Effector CD4-positive, alpha-beta T cell (primary cell): ENCODE measurements at places on chromosomes 7 and 10.

GRCh38 chr10:21602313-21602712, 68.3 kb downstream of the MLLT10 start:
- DNase-seq = no peak

DNA sequence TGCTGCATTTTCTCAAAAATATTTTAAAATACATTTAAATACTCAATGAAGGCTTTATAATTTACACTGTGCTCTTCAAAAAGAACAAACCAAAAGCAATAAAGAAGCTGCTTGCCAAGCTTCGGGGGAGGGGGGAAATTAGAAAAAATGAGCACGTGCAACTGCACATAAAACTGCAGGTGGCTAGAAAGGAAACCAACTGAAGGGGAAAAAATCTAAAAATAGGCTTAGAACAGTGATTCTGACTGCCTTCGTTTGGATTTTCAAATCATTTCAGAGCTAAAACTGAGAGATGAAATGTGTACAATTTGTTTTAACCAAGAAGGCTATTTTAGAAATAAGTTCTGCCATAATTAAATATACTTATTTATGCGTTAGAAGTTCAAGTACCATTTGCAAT, 61.4 kb downstream of the ABI1 start:
- no peak for DNase-seq

DNA sequence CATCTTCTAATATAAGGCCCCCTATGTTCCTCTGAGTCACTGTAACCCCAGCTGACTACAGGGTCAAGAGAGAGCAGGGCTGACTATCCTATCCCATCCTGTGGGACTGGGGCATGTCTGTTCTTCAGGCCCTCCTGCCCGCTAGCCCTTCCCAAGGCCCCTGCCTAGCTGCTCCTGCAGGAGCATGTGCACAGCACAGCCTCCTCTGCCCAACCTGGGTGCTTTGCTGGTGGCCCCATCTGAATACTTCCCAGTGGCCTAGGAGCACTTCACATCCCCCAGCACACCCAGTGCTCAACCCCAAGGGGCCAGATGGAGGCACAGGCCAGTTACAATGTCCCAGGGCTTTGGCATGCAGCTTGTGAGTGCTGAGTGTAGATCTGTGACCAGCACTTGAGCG, 37.3 kb downstream of the AGBL3 start:
- no peak for DNase-seq

DNA sequence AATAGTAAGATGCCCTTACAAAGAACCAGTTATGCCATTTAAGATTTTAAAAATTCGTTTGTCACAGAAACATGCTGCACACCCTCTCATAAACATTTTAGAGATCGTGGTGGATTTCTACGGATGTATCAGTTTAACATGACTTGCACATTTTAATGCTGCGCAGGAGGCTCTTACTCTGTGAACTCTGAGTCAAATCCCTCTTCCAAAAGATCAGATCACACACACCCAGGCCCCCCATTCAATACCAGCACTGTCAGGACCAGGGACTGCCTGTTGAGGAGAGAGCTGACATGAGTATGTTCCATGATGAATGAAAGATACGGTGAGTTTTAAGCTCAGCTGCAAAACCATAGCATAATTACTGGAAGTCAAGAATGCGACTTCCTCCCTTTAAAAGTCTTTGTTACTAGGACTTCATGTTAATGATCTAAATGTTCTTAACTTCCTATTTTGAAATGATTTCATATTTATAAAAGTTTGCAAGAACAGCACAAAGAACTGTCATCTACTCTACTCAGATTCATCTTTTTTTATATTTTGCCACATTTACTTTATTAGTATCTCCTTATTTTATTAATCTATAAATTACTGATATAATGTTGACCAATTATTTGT, 500.2 kb downstream of the GLRX3 start:
- DNase-seq = no peak

DNA sequence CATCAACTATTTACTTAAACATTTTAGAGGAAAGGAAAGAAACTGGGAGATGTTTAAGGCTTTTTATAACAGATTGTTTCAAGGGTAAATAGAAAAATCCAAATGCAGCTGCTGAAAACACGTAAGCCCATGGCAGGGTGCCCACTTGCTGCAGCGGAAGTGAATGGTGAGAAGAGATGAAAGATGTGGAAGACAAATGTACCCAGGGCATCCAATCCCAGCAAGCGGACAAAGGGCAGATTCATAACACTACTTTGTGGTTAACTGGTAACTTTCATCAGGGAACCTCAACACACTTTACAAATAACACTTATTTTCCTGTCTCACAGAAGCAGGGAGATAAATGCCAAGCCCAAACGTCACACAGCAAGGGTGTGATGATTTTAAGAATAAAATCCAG, 358.4 kb downstream of the KCNMA1 start:
- no peak for DNase-seq

GRCh38 chr10:4704034-4704545, 121.9 kb upstream of the AKR1E2 start:
- no peak for DNase-seq

DNA sequence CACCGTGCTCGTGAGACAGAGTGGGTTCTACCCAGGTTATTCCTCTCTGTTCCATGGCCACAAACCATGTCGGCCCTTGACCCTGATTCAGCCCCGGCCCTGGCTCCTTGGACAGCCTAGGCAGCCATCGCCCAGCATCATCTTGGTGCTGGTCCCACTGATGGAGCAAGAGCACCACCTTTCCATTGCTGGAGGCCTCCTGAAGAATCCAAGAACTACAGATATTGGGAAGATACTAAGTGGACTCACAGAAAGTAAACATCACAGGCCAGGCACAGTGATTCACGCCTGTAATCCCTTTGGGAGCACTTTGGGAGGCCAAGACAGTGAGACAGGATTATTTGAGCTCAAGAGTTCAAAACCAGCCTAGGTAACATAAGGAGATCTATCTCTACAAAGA, 125.1 kb downstream of the NT5C2 start:
- no peak for DNase-seq

DNA sequence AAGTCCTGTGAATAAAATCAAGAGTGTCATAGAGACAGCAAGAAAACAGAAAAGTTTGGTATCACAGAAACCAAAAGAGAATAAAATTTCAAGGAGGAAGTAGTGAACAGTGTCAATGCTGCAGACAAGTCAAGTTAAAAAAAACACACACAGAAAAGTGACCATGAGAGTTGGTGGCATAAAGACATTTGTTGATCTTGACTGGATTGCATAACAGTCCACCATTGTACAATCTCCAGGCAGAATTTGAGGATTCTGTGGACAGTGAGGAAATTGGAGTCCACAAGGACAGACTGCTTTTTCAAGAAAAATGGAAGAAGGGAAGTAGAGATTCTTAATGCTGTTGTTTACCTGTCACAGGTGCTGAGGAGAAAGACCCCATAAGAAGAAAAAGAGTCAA, 412.5 kb downstream of the PLXDC2 start:
- no peak for DNase-seq
